ENCODE measurements at places on chromosomes 12 and 14.

DNA sequence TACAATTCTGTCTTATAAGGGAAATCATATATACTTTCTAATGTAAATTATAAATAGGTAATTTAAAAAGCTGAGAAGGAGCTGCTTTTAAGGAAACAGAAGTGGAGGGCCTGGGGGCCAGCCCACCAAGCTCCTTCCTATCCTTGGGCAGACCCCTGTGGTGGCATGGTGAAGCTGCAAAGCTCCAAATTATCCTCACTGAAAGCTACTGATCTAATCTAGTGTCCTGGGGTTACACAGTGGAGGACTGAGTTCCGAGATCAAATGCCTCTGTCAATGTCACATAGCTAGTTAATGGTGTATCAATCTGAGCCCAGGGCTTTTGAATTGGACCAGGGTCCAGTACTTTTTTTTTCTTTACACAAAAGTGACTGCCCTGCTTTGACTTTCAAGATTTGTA is 355.4 kb downstream of the CEP128 start:
- no peak for DNase-seq

GRCh38 chr12:50637870-50638481 is 125.9 kb upstream of the ATF1 start:
- no peak for DNase-seq

GRCh38 chr14:103894034-103894722 is 34.1 kb upstream of the TDRD9 start:
- DNase-seq = no peak

DNA sequence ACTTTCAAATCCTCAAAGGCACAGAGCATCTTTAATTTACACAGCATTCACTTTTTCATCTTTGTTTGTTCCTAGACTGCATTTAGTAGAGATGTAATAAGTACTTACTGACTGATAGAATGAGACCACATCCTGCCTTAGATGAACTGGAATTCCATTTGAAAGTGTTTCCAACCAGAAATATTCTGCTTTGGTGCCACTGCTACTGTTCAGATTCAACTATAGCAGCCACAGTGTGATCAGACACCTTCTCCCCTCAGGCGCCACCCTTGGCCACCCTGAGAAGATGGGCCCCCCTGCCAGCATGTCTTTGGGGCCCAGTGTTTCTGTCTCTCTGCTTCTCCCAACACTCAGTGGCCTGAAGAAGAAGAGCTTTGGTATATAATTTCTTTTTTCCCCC is 449.1 kb downstream of the RAD51B start:
- no peak for DNase-seq

DNA sequence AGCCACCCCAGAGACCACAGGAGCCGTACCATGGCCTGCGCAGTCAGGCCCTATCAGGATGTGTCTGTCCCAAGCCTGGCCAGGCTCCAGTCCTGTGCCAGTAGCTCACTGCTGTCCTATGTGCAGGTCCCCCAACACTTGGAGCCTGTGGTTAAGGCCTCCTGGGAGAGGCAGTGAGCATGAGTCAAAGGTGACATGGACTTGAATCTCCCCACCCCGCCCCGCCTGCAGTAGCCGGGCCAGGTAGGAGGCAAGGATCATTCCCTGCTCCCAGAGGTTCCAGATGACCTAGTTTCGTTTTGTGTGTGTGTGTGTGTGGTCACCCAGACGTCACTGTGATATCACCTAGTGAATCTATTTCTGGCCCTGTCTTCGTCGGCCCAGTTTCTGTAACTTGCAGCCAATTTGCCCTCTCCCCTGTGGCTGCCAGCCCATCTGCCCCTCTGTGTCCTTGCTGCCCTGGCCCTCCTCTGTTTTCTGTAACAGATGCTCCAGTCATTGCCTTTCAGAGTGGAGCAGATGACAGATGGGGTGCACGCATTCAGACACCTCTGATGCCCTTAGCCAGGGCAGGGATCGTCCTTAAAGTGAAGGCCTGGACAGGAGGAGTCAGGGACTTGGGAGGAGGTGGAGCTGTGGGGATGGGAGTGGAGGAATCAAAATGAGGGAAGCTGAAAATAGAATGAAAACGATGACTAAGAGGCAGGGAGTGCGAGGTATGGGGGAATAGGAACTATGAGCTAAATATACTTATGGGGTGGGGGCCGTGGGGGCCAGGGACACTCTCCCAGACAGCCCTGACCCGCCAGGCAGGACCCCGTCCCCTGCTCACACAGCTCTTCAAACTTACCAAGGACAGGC is 37.4 kb downstream of the SLC6A12 start:
- DNase-seq = no peak

- DNase-seq = no peak
Measured at GRCh38 chr12:25553098-25553497, at the start of gene LMNTD1. Gene LMNTD1, minus strand, starts transcription at chr12:25553283. Its CDS starts 324 bp downstream, at chr12:25552959.

DNA sequence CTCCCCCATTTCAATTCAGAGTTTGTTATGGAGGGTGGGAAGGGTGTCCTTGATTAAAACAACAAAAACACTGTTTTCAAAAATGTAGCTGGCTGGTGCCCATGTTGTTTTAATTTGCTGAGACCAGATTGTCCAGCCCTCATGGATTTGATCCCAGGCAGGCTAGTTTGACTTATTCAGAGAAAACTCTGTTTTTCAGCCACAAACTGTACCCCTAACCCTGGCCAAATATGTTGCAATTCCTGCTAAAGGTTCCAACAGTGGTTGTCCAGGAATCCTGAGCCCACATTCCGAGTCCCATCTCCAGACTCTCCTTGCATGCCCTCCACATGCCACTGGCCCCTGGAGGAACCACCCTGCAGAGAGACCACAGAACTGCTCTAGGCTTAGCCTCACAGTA is 36.0 kb downstream of the MAP1LC3B2 start:
- no peak for DNase-seq

- no peak for DNase-seq
Measured at GRCh38 chr12:20946732-20947131, 136.2 kb downstream of the SLCO1B3 start.

GRCh38 chr14:60242429-60242828 is 6.6 kb upstream of the PPM1A start:
- no peak for DNase-seq

- no peak for DNase-seq
Measured at GRCh38 chr12:128471491-128471890, 204.5 kb downstream of the TMEM132C start.

DNA sequence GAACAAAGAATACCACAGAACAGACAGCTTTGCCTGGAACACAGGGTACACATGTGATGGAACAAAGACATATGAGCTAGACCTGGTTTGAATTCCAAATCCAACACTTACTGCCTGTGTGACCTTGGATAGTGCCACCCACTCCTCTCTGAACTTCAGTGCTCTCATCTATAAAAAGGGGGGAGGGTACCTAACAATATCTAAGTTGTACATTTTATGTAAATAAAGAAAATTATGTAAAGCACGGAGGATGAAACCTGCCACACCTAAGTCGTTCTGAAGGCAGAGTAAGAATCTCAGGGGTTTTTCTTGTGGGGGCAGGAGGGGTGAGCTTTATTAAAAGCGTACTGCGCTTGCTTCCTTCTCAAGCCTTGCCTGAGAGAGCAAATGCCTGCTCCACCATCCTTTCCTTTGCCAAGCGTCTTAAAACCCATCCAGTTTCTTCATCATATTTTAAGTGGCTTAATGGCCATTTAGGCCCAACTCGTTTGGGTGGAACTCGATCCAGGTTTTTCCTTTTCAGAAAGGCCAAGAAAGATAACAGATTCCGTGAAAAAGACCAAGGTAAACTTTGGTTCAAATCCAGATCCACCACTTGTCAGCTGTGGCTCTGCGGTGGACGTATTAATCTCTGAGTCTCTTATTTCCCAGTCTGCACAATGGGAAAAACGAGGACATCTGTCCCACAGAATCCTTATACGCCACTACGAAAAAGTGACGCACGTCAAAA is 946 bp downstream of the DDX24 start:
- no peak for DNase-seq

GRCh38 chr14:76273346-76273745 is 102.6 kb upstream of the ESRRB start:
- DNase-seq = no peak

GRCh38 chr14:30988509-30988908 is 36.9 kb upstream of the AP4S1 start:
- no peak for DNase-seq

DNA sequence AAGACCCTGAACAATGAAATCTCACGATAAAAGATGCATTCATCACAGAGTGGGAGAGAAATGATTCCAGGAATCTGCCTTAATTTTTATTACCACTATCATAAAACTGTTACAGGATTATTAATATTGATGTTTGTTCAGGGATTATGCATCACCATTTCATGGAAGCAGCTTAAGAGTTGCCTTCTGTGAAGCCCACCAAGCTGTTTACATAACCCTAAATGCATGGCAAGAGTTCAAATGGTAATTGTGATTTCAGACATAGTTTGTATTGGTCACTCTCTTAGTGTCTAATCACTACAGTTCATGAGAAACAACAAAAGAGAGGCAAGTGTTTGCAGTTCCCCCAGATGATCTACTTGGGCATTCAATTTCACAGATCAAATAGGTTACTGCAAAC is 527.7 kb downstream of the RPS29 start:
- no peak for DNase-seq
